Erythroblast (primary cell): ENCODE measurements at places on chromosomes 6 and 20.

GRCh38 chr6:151379933-151380847 is 11.2 kb downstream of the ZBTB2 start:
- peak; percentile 55 for DNase-seq

DNA sequence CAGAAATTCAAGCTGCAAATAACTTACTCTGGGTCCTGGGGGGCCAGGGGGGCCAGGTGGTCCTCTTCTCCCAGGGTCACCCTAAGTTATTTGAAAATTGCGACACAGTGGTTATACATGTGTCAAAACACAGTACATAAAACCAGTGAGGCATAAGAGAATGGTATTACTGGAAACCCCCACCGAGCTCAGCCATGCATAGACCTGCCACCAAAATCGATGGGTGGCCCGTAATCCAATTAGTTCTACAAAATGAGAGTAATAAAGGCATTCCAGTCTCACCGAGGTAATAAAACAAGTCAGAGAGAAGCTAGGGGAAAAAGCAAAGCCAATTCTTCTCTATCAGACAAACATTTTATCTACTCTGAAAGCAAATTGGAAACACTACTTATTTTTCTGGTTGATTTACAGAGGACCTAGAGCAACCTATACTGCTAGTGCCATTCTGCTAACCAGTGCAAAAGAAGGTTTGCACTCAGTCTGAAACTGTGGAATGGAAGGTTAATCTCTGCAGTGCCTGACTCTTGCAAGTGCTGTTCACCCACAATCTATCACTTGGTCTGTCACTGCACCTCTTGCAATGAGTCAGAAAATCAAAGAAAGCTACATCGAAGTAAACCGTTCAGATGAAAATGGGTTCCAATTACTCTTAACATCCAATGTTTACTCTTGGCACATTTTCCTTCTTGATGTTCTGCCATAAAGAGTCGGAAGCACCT is 32.4 kb downstream of the COL9A1 start:
- no peak for DNase-seq

DNA sequence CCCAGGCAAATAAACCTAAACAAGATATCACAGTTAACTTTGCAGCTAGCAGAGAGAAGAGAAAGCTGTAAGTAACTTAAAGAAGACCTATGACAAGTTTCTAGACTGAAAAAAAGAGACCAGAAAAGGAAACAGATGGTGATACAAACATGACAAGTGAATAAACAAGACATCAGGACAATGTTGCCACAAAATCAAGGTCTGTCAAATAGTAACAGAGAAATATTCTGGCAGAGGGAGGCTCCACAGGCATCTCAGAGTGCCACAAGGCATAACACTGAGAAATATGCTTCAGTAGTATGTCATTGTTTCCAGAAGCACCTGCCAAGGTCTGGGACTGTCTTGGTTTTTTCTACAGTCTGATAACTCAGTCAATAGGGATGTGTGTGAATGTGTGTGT is 332.2 kb downstream of the KHDRBS2 start:
- no peak for DNase-seq

DNA sequence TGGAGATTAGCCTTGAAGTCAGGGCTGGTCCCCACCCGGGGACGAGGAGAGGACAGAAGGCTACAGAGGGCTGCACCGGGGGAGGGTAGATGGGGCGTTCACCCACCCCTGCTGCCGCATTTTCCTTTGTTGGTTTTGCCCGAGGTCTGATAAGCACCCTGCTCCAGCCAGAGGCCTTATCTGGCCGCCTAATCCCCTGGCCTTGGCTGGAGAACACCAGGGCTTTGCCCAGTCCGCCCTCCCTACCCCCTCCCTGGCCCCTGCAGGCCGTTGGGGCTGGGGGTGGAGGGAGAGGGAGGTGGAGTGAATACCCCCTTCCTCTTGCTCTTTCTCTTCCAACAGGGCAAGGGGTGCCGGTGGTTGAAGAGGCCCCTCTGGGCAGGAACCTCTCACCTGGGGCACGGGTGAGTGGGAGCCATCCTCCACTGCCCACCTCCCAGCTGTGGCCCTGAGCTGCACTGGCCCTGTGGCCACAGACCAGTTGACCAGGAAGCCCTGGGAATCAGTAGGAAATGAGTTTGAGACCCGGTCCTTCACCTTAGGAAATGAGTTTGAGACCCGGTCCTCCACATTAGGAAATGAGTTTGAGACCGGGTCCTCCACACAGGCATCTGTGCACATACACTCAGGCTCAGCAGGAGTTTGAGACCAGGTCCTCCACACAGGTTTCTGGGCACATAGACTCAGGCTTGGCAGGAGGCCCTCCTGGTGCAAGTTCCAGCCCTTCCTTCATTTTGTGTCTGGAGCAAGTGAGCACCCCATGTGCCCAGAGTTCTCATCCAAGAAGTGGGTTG is 12.0 kb upstream of the GATA5 start:
- peak; percentile 96 for DNase-seq

GRCh38 chr20:48776306-48776705 is 51.5 kb downstream of the PREX1 start:
- DNase-seq = no peak

DNA sequence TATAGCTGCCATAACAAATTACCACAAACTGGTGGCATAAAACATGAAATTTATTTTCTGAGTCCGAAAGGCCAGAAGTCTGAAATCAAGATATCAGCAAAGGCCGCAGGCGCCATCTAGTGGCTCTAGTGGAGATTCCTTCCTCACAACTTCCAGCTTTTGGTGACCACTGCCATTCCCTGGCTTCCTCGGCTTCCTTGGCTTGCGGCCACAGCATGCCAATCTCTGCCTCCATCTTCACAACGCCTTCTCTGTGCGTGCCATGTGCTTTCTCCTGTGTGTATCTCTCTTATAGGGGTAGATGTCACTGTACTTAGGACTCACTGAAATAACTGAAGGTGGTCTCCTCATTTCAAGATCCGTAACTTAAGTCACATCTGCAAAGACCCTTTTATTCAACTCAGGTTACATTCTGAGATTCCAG is 5.4 kb upstream of the PLAGL1 start:
- DNase-seq = peak; percentile 83

DNA sequence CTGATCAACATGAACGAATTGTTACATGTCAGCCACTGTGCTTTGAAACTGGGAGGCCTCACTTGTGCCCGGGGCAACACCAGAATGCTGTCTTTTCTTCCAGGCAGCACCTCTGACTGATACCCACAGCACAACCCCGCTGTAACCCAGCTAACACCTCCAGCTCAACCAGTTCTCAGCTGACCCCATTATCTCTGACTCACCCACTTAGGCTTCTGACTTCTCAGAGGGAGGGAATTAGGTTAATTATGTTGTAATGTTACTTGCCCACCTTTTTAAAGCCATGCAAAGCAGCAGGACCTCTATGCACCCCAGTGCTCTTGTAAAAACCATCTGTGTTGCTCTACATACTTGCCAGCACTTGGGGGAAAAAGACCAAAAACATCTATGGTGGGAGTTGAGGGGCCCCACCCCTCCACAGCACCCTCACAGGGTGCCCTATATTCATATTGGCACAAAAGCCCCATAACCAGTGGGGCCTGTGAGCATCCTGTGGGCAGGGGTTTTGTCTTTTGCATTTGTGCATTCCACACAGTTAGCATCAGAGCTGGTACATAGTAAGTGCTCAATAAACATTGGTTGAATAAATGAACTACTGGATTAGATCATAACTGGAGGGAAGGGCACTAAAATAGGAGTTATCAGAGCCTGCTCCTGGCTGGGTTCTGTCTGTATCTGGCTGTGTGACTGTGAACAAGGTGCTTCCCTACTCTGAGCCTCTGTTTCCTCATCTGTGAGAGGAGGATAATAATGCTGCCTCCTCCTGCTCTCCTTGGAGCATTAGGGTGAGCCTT is 22.3 kb downstream of the BNIP5 start:
- no peak for DNase-seq

GRCh38 chr20:56788671-56789610 is 159.8 kb downstream of the TFAP2C start:
- DNase-seq = no peak

GRCh38 chr20:17987988-17988387 is 19.2 kb downstream of the MGME1 start:
- DNase-seq = no peak

DNA sequence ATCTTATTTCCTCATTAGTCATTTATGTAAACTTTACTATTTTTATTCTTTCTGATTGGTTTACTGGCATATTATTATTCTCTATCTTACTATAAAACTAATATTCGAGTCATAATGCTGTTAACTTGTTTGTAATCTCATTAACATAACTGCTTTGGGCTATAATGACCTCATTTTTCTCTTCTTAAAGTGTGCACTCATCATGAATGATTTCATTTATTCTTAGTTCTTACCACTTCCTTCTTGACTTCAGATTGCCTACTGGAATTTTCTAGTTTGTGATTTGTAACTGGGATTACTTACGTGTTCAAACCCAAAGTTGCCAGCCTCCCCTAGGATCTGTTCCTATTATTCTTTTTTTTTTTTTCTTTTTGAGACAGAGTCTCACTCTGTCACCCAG is 91.8 kb upstream of the TNFAIP3 start:
- DNase-seq = no peak

- no peak for DNase-seq
These were observed 65.6 kb downstream of the ABHD12 start for GRCh38 chr20:25325073-25325472.

- no peak for DNase-seq
These were observed 5.4 kb downstream of the EYA2 start for GRCh38 chr20:46900086-46900485.

GRCh38 chr6:95544517-95545225 is 32.7 kb upstream of the MANEA start:
- no peak for DNase-seq

DNA sequence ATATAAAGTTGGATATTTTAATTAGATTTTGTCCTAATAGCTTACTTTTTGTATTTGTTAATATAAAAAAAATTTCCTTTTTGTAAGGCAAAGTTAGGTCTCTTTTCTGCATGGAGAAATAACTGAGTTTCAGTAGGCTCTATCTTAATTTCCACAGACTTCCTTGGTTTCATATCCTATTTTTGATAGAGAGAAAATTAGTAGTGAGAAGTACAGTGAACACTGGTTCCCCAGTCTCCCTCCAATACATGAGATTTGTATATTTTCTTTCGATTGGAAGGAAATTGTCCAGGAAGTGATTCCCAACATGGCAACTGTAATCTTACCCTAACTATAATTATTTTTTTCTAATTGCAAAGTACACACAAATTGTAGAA is 26.4 kb downstream of the TRIM27 start:
- DNase-seq = no peak

GRCh38 chr20:21808863-21809664 is 103.6 kb downstream of the PAX1 start:
- DNase-seq = peak; percentile 60

- peak; percentile 40 for DNase-seq
These were observed 61.9 kb downstream of the GPR6 start for GRCh38 chr6:110039981-110040383.

GRCh38 chr6:150684161-150684560 is 84.5 kb downstream of the PLEKHG1 start:
- no peak for DNase-seq

DNA sequence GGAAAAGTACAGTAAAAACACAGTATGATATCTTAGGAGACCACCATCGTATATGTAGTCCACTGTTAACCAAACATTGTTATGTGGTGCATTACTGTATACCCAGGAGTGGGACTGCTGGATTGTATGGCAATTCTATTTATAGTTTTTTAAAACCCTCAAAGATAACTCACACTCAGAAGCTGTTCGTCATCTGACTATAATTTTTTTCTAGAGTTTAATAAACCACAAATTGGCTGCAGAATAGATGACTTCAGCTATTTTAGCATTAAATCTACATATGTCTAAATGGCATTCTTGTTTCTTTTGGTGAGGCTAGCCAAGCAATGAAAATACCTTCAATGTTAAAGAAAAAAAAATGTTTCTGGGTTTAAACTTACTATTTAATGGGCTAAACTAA is 134.2 kb upstream of the BMP5 start:
- no peak for DNase-seq

DNA sequence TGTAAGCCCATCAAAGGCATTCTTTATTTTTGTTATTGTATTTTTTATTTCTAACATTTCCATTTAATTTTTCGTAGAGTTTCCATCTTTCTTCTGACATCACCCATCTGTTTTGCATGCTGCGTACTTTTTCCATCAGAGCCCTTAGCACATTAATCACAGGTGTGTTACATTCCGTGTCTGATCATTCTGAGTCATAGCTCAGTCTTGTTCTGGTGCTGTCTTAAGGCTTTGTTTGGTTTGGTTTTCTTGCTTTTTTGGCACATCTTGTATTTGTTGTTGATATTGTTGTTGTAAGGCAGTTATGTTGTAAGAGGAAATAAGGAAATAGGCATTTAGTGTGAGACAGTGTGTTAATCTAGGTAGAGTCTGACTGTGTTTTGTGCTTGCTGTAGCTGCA is 214.6 kb upstream of the CDH4 start:
- DNase-seq = no peak

DNA sequence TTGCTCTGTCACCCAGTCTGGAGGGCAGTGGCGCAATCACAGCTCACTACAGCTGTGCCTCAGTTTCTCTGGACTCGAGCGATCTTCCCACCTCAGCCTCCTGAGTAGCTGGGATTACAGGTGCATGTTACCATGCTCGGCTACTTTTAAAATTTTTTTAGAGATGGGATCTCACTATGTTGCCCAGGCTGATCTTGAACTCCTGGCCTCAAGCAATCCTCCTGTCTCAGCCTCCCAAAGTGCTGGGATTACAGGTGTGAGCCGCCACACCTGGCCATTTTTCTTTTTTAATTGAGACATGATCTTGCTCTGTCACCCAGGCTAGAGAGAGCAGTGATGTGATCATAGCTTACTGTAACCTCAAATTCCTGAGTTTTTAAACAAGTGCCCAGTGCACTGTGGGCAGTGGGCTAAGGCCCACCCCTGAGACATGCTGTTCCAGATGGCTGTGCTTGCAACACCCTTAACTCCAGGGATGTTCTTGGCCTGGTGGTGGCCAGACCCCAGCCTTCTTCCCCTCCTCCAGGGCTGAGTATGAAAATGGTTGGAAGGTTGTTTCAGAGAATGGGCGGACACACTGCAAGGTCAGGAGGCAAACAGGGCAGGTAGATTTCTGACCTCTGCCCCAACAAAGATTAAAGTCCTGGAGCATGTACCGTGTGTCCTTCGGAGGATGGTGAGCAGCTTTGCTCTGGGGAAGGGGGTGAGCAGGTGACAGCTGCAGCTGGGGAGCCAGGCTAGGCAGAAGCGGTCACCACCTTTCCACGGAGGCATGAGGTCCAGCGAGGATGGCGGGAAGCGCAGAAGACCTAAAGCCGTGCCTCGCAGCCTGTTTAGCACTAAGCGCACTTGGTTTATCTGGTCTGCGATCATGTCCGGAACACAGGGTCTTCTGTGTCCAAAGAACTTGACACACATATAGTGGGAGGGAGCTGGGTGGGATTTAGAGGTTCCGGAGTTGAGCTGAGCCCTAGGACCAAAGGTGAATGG is 1.4 kb upstream of the FAM83C start:
- no peak for DNase-seq

- DNase-seq = no peak
These were observed 38.4 kb upstream of the EYA4 start for GRCh38 chr6:133202610-133203343.
